ENCODE measurements at places on chromosomes 12 and 14. TPM values are rescaled to one million over a fixed set of nuclear protein-coding genes. Genes with fewer than 3 reads are reported as not detected.

The NELL2 gene
- 31.9 TPM for total RNA-seq

The CLEC9A gene
- total RNA-seq: not detected

The SIX1 gene
- total RNA-seq: 0.17 TPM

The NPFF gene
- total RNA-seq: not detected

The RERGL gene
- total RNA-seq: not detected

The SLC4A8 gene
- 18.0 TPM for total RNA-seq

The SLC17A8 gene
- not detected for total RNA-seq

The GNG2 gene
- total RNA-seq: 7.0 TPM

The HHIPL1 gene
- 2.6 TPM for total RNA-seq

The ADAM21 gene
- not detected for total RNA-seq

The GMPR2 gene
- 84.7 TPM for total RNA-seq

- H3K36me3 ChIP-seq: peaks cover 6% of the 10 kb centered on the region
- peaks cover 4% of the 10 kb centered on the region for H3K4me1 ChIP-seq
- DNase-seq: no peak
- H3K4me3 ChIP-seq: no peak overlapping the region
- no peak overlapping the region for H3K27ac ChIP-seq
Observed at GRCh38 chr12:4003576-4003975, 130.4 kb upstream of the PARP11 start.

- DNase-seq: peak; percentile 98
- H3K27ac ChIP-seq: no peak within 1 kb of the TSS
- peak within 1 kb of the TSS; percentile 94 for H3K4me3 ChIP-seq
- H3K27me3 ChIP-seq: no peaks in the 10 kb centered on the region
- H3K36me3 ChIP-seq: peaks cover 63% of the 10 kb centered on the region
Observed at GRCh38 chr14:24188251-24189058, at the start of gene IPO4. IPO4 (minus strand) TSS chr14:24188816; CDS start chr14:24188787, 29 bp downstream.

- DNase-seq: no peak
- no peaks in the 10 kb centered on the region for H3K4me1 ChIP-seq
- no peak overlapping the region for H3K27ac ChIP-seq
- H3K36me3 ChIP-seq: no peaks in the 10 kb centered on the region
- H3K27me3 ChIP-seq: no peaks in the 10 kb centered on the region
Observed at GRCh38 chr12:127041985-127042625, 1224.9 kb upstream of the TMEM132C start.

DNA sequence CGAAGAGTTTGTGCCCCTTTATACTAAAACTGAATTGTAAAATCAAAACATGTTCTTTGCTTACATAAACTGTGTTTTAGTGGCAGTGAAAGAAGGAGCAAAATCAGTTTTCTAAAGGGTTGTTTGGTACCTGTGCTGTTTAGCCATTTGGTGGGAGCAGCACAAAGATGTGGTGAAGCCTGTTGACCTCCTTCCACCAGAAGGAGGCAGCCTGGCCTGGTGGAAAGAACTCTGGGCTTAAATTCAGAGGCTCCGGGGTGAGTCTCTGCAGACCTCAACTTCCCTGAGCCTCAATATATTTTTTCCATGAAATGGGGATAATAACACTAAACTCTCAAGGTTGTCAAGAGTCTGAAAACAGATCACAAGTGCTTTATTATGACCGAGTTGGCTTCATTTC is 502.5 kb downstream of the VRK1 start:
- peak; percentile 59 for DNase-seq
- H3K36me3 ChIP-seq: no peaks in the 10 kb centered on the region
- no peak overlapping the region for H3K4me3 ChIP-seq
- H3K27ac ChIP-seq: no peak overlapping the region
- H3K27me3 ChIP-seq: no peaks in the 10 kb centered on the region

GRCh38 chr14:90499121-90499520 is 102.3 kb downstream of the CALM1 start:
- no peak overlapping the region for H3K4me3 ChIP-seq
- no peak for DNase-seq
- no peaks in the 10 kb centered on the region for H3K27me3 ChIP-seq
- peaks cover 5% of the 10 kb centered on the region for H3K4me1 ChIP-seq

GRCh38 chr12:112370868-112371510 is 11.2 kb downstream of the HECTD4 start:
- no peaks in the 10 kb centered on the region for H3K27me3 ChIP-seq
- no peak overlapping the region for H3K27ac ChIP-seq
- H3K36me3 ChIP-seq: peaks cover 5% of the 10 kb centered on the region
- H3K4me3 ChIP-seq: no peak overlapping the region
- peaks cover 2% of the 10 kb centered on the region for H3K4me1 ChIP-seq
- DNase-seq: no peak

GRCh38 chr14:33799705-33800570 is 150.9 kb downstream of the EGLN3 start:
- no peak overlapping the region for H3K4me3 ChIP-seq
- H3K27ac ChIP-seq: no peak overlapping the region
- H3K4me1 ChIP-seq: no peaks in the 10 kb centered on the region
- H3K36me3 ChIP-seq: no peaks in the 10 kb centered on the region

- no peak overlapping the region for H3K27ac ChIP-seq
- no peak for DNase-seq
- peaks cover 7% of the 10 kb centered on the region for H3K4me1 ChIP-seq
- H3K27me3 ChIP-seq: no peaks in the 10 kb centered on the region
Observed at GRCh38 chr12:94191023-94191422, 42.6 kb downstream of the PLXNC1 start.

GRCh38 chr14:99460793-99461192 is 19.9 kb downstream of the SETD3 start:
- no peak overlapping the region for H3K27ac ChIP-seq
- peaks cover 46% of the 10 kb centered on the region for H3K36me3 ChIP-seq
- DNase-seq: peak; percentile 60
- H3K4me1 ChIP-seq: peaks cover 8% of the 10 kb centered on the region
- no peaks in the 10 kb centered on the region for H3K27me3 ChIP-seq

DNA sequence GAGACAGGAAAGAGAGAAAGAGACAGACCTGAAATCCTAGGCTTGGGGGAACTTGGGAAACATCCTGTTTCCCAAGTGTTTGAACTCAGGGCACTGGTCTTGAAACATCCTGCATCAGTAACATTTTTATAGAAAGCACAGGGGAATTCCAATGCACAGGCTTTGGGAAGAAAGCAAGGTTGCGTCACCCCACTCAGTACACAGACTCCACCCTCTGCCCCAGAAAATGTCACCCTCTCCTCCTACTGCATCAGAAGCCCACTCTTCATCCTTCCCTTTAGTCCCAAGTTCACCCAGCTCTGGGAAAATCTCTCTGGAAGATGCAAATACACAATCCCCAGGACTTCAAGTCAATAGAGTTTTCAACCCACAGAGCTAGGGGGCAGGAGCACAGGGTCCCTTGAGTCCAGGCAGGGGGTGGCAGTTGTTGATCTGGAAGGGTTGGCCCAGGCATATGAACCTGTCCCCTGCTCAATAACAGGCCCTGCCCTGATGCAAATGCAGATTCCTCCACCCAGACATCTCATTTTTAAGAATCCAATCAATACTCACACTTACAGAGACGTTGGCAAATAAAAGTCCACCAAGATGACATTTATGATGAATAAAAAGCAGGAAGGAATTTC is 1.7 kb downstream of the RDH16 start:
- no peak overlapping the region for H3K4me3 ChIP-seq
- no peaks in the 10 kb centered on the region for H3K27me3 ChIP-seq
- H3K36me3 ChIP-seq: peaks cover 4% of the 10 kb centered on the region

GRCh38 chr12:107514887-107515445 is 170.6 kb upstream of the PWP1 start:
- DNase-seq: peak; percentile 13
- no peak overlapping the region for H3K4me3 ChIP-seq
- no peaks in the 10 kb centered on the region for H3K4me1 ChIP-seq

DNA sequence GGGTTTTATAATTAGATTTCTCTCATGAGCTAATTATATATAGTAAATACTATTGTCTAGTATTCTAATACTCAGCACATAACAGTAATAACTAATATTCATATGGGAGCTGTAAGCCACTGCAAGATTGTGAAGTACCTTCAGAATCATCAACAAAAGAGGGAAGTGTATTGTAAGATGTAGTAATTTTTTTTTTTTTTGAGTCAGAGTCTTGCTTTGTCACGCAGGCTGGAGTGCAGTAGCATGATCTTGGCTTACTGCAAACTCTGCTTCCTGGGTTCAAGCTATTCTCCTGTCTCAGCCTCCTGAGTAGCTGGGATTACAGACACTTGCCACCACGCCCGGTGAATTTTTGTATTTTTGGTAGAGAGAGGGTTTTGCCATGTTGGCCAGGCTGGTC is 3.1 kb downstream of the GPR33 start:
- no peaks in the 10 kb centered on the region for H3K36me3 ChIP-seq
- no peak overlapping the region for H3K27ac ChIP-seq
- H3K4me1 ChIP-seq: no peaks in the 10 kb centered on the region
- no peaks in the 10 kb centered on the region for H3K27me3 ChIP-seq
- no peak for DNase-seq

- no peak for DNase-seq
- H3K4me1 ChIP-seq: no peaks in the 10 kb centered on the region
- H3K4me3 ChIP-seq: no peak overlapping the region
- no peak overlapping the region for H3K27ac ChIP-seq
- H3K36me3 ChIP-seq: peaks cover 15% of the 10 kb centered on the region
- no peaks in the 10 kb centered on the region for H3K27me3 ChIP-seq
Observed at GRCh38 chr12:106234449-106234848, 13.4 kb downstream of the CKAP4 start.

GRCh38 chr12:44058366-44058765 is 222.5 kb downstream of the TMEM117 start:
- no peak overlapping the region for H3K4me3 ChIP-seq
- no peaks in the 10 kb centered on the region for H3K4me1 ChIP-seq
- H3K27me3 ChIP-seq: no peaks in the 10 kb centered on the region
- DNase-seq: no peak
- no peaks in the 10 kb centered on the region for H3K36me3 ChIP-seq

- H3K27ac ChIP-seq: no peak overlapping the region
- no peaks in the 10 kb centered on the region for H3K4me1 ChIP-seq
- H3K4me3 ChIP-seq: no peak overlapping the region
- DNase-seq: no peak
Observed at GRCh38 chr14:80587096-80587724, 354.3 kb downstream of the CEP128 start.

- no peak overlapping the region for H3K4me3 ChIP-seq
- no peaks in the 10 kb centered on the region for H3K27me3 ChIP-seq
- no peaks in the 10 kb centered on the region for H3K4me1 ChIP-seq
Observed at GRCh38 chr14:92540472-92541048, 27.0 kb downstream of the RIN3 start.

- H3K27ac ChIP-seq: no peak overlapping the region
- DNase-seq: no peak
- no peaks in the 10 kb centered on the region for H3K36me3 ChIP-seq
- H3K4me1 ChIP-seq: no peaks in the 10 kb centered on the region
- no peak overlapping the region for H3K4me3 ChIP-seq
Observed at GRCh38 chr14:69755784-69756183, 11.2 kb upstream of the SRSF5 start.

DNA sequence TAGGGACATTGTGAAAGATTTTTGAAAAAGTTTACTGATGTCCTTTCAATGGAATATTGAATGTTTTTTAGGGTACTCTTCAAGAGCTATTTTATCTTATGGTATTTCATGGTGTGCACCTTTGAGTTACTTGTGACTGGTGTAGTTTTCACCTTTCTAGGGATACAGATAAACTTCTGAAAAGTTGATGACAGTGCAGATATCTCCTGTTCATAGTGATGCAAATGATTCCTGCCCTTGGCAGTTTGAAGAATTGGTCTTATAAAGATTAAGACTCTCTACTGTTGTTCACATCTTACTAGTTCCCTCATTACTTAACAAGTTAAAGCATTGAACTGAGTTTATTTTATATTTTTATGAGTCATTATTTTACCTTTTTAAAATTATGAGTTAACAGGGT is 408.9 kb downstream of the TRHDE start:
- no peak for DNase-seq
- H3K27ac ChIP-seq: no peak overlapping the region
- H3K4me3 ChIP-seq: no peak overlapping the region
- no peaks in the 10 kb centered on the region for H3K27me3 ChIP-seq
- no peaks in the 10 kb centered on the region for H3K36me3 ChIP-seq

DNA sequence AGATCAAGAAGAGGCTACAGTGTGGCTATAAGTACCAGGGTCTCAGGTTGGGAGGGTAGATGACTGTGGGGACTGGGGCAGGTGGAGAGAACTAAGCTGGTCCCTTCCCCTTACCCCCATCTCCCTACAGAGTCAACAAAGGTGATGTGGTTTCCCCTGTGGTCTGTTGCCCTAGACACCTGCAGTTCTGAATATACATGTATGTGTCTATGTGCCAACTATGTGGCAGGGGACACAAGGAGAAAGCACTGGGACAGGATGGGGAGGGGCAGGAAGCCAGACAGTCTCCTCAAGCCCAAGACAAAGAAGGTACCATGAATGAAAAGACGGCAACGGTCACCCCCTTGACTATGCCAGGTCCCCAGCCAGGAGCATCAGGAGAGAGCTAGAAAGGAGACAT is 4.5 kb upstream of the HDAC7 start:
- no peaks in the 10 kb centered on the region for H3K27me3 ChIP-seq
- no peak overlapping the region for H3K27ac ChIP-seq
- H3K4me1 ChIP-seq: peaks cover 15% of the 10 kb centered on the region

DNA sequence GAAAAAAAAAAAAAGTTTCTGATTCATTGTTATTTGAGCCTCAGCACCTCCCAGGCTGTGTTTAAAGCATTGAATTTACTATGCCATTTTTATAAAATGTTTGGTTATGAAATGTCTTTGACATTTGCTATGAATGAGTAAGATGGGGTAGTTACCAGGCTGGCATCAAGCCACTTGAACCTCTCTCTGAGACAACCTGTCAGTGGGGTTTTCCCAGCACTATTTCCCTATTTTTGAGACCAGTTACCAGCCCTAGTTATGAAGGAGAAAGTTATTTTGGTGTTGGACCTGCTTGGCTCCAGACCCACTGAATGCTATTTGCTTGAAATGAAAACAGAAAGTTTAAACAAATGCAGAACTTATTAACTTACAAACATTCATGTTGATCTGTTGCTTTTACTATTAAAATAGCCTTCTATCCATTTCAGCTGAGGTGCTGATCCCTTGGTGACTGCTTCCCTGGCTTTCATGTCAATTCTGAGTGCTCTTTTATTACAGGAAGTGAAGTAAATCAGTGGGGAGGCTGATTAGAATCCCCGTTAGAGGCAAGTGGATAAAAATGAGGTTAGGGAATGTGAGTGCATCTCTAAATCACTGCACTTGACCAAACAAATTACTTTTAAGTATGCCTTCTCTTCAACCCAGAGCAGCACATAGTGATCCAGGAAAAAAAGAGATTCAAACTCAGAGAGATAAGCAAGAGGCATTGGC is 37.8 kb downstream of the LLPH start:
- H3K27ac ChIP-seq: no peak overlapping the region
- no peak for DNase-seq
- H3K4me3 ChIP-seq: no peak overlapping the region
- no peaks in the 10 kb centered on the region for H3K36me3 ChIP-seq

- H3K36me3 ChIP-seq: peaks cover 36% of the 10 kb centered on the region
- H3K4me1 ChIP-seq: no peaks in the 10 kb centered on the region
- no peak overlapping the region for H3K27ac ChIP-seq
- H3K4me3 ChIP-seq: no peak overlapping the region
- no peaks in the 10 kb centered on the region for H3K27me3 ChIP-seq
Observed at GRCh38 chr14:58415636-58416547, 11.4 kb downstream of the TIMM9 start.

- no peaks in the 10 kb centered on the region for H3K4me1 ChIP-seq
- H3K4me3 ChIP-seq: no peak overlapping the region
- no peaks in the 10 kb centered on the region for H3K36me3 ChIP-seq
Observed at GRCh38 chr14:34403646-34404045, 58.4 kb downstream of the SPTSSA start.
